ENCODE measurements at places on chromosomes 5 and 9. TPM values are rescaled to one million over a fixed set of nuclear protein-coding genes. Genes with fewer than 3 reads are reported as not detected.

SMIM33 gene
- total RNA-seq, result 0.28 TPM

MAPKAP1 gene
- 119 TPM for total RNA-seq

ZNF879 gene
- 3.9 TPM for total RNA-seq

GRXCR2 gene
- total RNA-seq, result not detected

TERT gene
- 2.5 TPM for total RNA-seq

PCDHGB5 gene
- total RNA-seq, result 0.27 TPM

ENTPD2 gene
- not detected for total RNA-seq

GRAMD2B gene
- total RNA-seq, result 8.4 TPM

EIF4E1B gene
- total RNA-seq, result not detected

TMEM252 gene
- not detected for total RNA-seq

All from CD8-positive, alpha-beta memory T cell (primary cell).